Neural crest cell (in vitro differentiated cells): ENCODE measurements at places on chromosomes 1 and 21. TPM values are rescaled to one million over a fixed set of nuclear protein-coding genes. Genes with fewer than 3 reads are reported as not detected.
A peak's percentile ranks its signal among the peaks of the same experiment; 100 is the strongest.

The CFH gene
- total RNA-seq, result not detected in 2 replicates

The SRGAP2B gene
- total RNA-seq, result 56.6 and 58.5 TPM in 2 replicates

The PTPRC gene
- not detected in 2 replicates for total RNA-seq

The S100A9 gene
- not detected in 2 replicates for total RNA-seq

The ELAPOR1 gene
- 0.64 and 0.70 TPM in 2 replicates for total RNA-seq

The HPCAL4 gene
- total RNA-seq, result 0.49 and 0.68 TPM in 2 replicates

The GRIK1 gene
- 0.77 and 0.91 TPM in 2 replicates for total RNA-seq

DNA sequence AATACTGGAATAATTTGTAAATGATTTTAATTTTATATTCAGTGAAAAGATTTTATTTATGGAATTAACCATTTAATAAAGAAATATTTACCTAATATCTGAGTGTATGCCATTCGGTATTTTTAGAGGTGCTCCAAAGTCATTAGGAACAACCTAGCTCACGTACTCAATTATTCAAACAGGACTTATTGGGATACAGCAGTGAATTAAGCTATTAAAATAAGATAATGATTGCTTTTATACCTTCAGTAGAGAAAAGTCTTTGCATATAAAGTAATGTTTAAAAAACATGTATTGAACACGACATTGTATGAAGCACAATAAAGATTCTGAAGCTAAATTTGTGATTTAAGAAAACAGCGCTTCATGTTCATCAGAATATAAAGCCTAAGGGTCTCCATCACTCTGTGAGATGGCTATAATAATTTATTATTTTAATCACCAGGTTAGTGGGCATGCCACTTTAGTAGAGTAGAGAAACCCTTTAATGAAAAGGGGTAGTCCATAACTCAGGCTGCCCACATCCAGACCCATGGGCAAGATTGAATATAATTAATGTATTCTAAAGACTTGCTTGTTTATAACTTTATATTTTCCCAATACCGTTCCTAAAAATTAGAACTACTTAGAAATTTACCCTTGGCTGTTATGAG, 3.2 kb downstream of the CCN1 start:
- DNase-seq, result no peak

GRCh38 chr1:100065183-100065968, 67.4 kb downstream of the SASS6 start:
- DNase-seq, result no peak

- no peak for DNase-seq
These were observed 39.3 kb downstream of the PLEKHA6 start for GRCh38 chr1:204320382-204320804.

DNA sequence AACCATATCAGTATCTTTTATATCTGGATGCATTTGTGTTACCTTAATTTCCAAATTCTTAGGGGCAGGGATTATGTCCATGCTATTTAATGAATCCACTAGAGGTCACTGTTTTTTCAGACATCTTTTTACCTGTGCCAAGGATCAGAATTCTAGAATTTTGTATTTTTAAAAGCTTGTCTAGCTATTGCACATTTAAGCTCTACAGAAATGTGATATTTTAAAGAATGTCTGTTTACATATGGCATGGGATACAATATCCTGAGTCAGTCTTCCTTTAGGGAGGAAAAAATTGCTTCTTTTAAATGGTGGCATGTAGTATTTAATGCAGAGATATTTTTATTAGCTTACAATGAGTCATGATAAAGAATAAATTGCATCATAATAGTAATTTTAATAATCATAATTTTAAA, 11.3 kb downstream of the RPAP2 start:
- no peak for DNase-seq

GRCh38 chr1:77143529-77144121, 75.6 kb downstream of the PIGK start:
- no peak for DNase-seq

GRCh38 chr21:24514081-24514733, 1093.1 kb downstream of the MRPL39 start:
- no peak for DNase-seq

DNA sequence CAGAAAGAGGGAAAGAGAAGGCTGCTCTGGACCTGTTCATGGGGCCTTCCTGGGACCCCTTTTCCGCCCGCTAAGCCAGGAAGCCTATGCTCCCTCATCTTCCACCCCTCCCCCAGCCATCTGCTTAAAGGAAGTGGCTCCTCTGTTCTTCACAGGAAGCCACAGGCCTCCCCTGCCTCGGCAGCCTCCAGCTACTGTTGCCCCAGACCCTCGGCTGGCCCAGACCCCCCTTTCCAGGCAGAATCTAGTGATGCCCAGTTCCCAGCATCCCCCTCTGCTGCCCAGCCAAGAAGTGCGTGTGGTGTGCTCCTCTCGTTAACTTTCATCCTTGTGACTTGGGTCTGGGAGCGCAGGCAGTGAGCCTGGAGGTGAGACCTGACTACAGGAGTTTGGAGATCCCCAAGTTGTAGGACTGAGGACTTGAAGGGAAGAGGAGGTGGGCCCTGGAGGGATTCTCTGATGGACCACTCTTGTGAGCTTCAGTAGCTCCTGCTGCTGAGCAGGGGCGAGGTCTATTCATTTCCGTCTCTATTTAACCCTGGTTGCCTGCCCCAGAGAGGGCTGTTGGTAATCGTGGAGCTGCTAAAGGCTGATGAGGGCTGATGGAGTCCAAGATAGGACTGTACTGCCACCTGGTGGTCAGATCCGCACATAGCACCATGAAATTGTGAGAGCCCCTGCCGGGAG, 9.1 kb downstream of the IFI6 start:
- DNase-seq, result peak; percentile 98

DNA sequence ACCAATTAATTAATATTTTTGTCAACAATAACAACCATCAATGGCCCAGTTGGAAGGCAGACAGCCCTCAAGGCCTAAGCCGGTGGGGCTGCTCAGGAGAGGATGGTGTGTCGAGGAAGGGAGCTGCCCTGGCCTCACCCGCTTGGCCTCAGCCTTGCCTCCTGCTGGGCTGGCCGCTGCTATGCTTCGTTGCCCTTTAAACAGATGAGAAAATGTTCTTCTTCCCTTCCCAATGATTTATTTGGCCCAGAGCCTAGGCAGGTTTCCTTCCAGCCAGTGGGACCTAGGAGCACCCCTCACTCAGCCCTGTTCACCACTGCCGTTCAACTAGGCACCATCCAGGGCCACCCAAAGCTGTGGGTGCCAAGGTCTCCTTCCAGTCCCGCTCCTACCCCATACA, 3.1 kb upstream of the ADGRB2 start:
- no peak for DNase-seq

DNA sequence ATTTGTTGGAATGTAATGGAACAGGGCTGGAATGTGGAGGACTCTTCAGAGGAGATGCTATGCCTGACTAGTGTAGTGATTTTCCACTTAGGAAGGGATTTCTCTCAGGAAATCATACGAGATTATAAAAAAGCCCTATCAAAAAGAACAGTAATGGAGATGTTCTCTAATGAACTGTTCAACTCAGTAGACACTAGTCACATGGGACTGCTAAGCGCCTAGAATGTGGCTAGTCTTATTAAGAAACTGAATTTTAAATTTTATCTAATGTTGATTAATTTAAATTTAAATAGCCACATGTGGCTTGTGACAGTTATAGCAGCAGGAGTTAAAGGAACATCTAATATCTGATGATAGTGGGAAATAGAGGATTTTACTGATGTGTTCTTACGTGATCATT, 94.0 kb downstream of the SLC35F3 start:
- no peak for DNase-seq

DNA sequence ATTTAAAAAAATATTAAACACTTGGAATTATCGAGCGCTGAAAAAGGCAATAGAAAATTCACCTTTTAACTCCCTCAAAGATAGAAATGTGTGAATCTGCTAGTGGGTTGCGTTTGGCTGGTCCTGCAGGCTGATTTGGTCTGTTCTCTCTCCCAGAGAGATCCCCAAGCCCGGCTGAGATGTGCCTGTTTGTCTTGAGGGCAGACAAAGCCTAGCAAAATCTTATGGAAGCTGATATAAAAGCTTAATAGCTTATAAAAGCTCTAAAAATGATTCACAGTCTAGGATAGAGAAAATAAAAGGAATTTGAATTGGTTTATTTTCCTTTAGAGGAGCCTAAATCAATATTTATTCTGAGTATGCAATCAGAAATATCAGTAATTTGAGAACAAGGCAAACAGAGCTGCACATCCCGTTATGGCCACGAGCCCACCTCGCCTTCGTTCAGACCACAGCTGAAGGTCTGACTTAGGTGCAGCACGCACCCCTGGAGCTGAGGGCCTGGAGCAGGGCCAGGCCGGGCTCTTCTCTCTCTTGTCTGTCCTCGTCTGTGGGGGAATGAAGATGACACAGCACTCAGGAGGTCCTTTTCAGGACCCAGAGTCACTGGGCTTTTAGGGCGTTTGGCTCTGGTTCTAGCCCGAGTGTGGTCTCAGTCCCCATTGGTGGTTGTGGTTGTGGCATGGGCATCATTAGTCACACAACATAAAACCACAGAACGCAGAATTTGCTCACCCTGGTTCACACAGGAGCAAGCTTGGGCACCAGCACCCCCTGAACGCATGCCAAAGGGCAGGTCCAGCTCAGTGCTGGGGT, 18.6 kb downstream of the PDE9A start:
- no peak for DNase-seq
